ENCODE measurements at places on chromosomes 7 and 10.

GRCh38 chr10:130808686-130809085 lies 502.8 kb downstream of the TCERG1L start:
- no peak for DNase-seq

- DNase-seq: no peak
Observed at GRCh38 chr10:126770809-126771208, 100.3 kb upstream of the C10orf90 start.

DNA sequence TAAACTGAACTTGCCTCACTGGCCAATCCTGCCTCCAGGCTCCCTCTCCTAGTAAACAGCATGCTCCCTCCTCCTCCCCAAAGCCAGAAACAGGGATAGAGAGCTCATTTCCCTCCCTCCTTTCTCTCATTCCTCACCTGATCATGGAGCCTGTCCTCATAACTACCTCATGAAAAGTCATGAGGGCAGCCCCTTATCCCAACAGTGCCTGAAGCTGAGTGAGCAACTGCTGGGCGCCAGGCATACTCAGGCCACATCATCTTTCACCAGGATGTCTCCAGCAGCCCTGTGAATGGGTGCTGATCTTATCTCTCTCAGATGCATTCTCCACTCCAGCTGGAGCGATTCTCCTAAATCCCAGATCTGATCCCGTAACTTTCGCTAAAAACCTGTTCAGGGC lies 307.2 kb downstream of the PRPF18 start:
- no peak for DNase-seq

DNA sequence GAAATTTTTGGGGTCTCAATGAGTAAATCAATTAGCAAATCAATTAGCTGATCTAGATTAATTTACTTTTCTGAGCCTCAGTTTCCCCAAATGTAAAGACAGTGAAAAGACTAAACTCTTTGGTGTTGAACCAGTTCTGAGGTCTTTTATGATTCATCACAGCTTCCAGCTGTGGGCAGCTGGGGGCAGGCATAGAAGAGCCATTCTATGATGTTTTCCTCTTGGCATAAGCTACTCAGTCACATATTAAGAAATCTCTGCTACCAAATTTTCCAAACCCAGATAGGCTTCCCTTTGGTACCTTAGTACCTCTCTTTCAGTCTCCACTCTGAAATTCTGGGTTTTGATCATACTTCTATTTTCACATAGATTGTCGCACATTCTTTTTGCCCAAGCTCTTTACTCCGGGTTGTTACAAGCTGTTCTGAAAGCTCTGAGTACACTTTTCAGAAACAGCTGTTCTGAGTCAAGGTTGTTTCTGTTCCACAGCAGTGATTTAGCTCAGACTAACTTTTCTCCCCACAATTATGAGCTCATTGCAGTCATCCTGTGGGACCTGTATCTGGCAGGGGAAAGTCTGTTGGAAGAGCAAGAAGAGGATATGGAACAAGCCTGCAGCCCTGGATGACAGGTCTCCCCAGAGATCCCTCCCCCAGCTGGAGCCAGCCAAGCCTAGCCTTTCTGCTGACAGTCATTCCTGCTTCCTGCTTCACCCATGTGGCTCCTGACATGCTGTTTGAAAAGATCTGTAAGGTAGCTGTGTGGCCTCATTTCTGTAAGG lies 599.6 kb upstream of the GHITM start:
- no peak for DNase-seq

GRCh38 chr7:92731335-92732063 lies 104.9 kb downstream of the CDK6 start:
- DNase-seq: no peak

DNA sequence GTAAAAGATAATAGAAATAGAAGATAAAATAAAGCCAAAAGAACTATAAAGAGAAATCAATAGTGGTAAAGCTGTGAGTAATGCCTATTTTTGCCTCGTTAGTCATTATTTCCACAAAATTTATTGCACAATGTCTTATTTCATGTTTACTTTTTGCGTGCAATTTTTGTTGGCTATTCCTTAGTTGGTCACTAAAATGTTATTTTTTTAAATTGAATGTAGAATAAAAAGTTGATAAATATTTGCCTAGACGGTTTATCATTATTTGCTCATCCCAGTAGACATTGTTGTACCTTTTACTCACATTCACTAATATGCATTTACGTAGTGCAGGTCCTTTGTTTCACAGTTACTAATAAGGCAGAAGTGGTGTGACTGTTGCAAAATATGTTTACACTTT lies 227.8 kb upstream of the BMPER start:
- DNase-seq: no peak

- no peak for DNase-seq
Observed at GRCh38 chr10:51955696-51956095, 256.3 kb upstream of the CSTF2T start.

- DNase-seq: no peak
Observed at GRCh38 chr7:154770361-154770760, 232.6 kb downstream of the PAXIP1 start.

DNA sequence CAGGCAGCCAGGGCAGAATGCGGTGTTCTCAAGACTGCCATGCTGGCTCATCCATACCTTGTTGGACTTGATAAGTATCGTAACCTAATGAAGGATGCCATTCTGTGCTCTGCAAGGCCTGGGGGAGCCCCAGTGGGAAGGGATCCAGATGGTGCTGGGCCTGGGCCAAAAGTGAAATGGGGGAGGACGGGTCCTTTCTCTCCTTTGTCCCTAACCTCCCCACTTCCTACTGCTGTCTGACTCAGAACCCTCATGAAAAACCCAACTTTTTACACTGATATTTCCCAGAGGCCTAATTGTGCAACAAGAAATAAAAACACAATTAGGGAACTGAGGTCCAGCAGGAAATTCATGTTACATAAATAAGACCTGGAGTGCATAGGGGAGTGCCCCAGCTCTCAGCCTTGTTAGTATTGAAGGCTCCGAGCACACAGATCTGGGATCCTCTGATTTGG lies 193.7 kb upstream of the SVIL start:
- no peak for DNase-seq
